Naive thymus-derived CD4-positive, alpha-beta T cell (primary cell): ENCODE measurements at places on chromosomes 7 and 10. TPM values are rescaled to one million over a fixed set of nuclear protein-coding genes. Genes with fewer than 3 reads are reported as not detected.

GRCh38 chr7:15778191-15778590 lies 91.7 kb upstream of the MEOX2 start:
- no peak for DNase-seq
- H3K27ac ChIP-seq: no peak overlapping the region
- no peaks in the 10 kb centered on the region for H3K36me3 ChIP-seq
- H3K27me3 ChIP-seq: no peaks in the 10 kb centered on the region
- no peak overlapping the region for H3K4me3 ChIP-seq

GRCh38 chr10:12051241-12051640 lies 8.6 kb upstream of the UPF2 start:
- H3K4me3 ChIP-seq: no peak overlapping the region
- H3K36me3 ChIP-seq: no peaks in the 10 kb centered on the region
- DNase-seq: no peak
- no peaks in the 10 kb centered on the region for H3K4me1 ChIP-seq
- H3K27ac ChIP-seq: no peak overlapping the region
- H3K27me3 ChIP-seq: no peaks in the 10 kb centered on the region

The MLXIPL gene
- not detected for total RNA-seq

The CC2D2B gene
- not detected for total RNA-seq

DNA sequence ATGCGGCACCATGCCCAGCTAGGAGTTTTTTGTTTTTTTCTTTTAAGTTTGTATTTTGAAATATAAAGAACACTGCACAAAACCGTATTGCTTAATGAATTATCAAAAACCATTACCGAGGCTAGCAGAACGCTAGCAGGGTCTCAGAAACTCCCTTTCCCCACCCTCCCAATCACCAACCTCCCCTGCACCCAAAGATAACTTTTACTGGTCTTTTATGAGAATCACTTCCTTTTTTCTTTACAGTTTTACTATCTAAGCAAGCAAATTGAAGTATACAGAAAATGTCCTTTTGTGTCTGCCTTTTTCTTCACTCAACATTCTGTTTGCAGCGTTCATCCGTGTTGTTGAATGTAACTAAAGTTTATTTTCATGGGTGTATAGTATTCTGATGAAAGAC lies 13.4 kb downstream of the HIP1 start:
- no peaks in the 10 kb centered on the region for H3K36me3 ChIP-seq
- H3K27ac ChIP-seq: no peak overlapping the region
- peaks cover 30% of the 10 kb centered on the region for H3K4me1 ChIP-seq

DNA sequence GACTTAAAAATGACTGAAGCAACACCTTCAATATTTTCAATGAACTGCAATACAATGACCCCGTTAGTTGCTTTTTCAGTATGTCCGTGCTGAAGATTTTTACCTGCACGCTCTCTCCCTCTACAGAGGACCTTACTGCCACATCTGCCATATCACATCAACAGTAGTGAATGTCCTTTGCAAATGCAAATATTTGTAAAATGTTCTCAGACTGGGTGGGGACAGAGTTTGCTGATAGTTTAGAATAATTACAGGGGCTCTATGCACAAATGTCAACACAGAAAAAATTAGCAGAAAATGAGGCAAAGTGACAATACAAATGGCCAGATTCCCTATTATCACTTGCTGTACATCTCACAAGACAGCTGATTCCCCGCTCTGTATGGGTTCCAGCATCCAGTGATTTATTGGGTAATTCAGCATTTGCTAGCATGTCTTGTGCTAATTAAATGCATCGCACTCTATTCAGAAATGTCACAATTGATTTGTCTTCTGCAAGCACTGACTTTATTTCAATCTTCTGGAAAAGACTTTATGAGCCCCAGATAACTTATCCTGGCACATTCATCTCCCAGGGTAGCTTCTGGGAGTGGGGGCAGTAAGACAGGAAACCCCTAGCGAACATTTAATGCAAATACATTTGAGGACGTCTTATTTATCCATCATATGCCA lies 69.1 kb upstream of the PTER start:
- no peak overlapping the region for H3K27ac ChIP-seq
- H3K4me1 ChIP-seq: no peaks in the 10 kb centered on the region
- DNase-seq: no peak
- no peaks in the 10 kb centered on the region for H3K27me3 ChIP-seq

DNA sequence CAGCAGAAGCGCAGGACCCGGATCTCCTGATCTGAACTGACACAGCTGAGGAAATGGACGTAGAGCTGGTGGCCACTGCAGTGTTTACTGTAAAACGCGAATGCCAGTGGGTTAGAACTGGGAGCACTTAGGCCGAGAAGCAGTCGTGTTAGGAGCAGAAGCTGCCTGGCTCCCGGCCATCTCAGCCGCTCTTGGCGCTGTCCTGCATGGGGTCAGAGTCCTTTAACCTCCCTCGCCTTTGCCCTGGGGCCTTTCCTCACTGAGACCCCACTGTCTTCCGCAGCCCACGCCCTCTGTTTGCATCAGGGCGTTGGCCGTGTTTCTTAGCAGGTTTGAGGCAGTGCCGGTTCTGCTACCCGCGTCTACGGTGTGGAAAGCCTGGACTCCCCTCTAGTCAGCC lies 24.6 kb downstream of the DYNC2I1 start:
- H3K27me3 ChIP-seq: no peaks in the 10 kb centered on the region
- H3K4me3 ChIP-seq: no peak overlapping the region
- H3K27ac ChIP-seq: no peak overlapping the region

The RADIL gene
- total RNA-seq: not detected

GRCh38 chr10:86355571-86356038 lies 11.0 kb downstream of the GRID1 start:
- no peaks in the 10 kb centered on the region for H3K27me3 ChIP-seq
- no peaks in the 10 kb centered on the region for H3K4me1 ChIP-seq
- DNase-seq: no peak
- no peak overlapping the region for H3K27ac ChIP-seq

DNA sequence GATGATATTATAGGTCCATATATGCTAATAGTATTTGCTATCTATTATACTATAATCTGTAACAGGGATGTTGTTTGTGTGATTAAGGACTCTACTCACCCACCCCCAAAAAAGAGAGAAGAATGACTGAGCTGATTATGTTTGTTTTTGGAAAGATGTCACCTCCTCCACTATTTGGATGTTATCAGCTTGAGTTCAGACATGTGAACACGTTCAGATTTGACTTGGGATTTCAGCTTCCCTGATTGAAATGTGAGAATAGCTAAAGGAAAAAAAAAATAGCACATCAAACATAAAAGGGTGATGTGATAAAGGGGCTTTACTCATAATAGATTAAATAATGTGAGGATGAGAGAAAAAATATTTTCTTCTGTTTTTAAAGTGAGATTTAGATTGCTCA lies 81.2 kb downstream of the VTI1A start:
- H3K27me3 ChIP-seq: no peaks in the 10 kb centered on the region
- no peak for DNase-seq
- no peak overlapping the region for H3K4me3 ChIP-seq
- no peaks in the 10 kb centered on the region for H3K36me3 ChIP-seq
- H3K27ac ChIP-seq: no peak overlapping the region

GRCh38 chr10:70772627-70773026 lies 12.6 kb downstream of the TBATA start:
- H3K27ac ChIP-seq: no peak overlapping the region
- no peak overlapping the region for H3K4me3 ChIP-seq
- DNase-seq: no peak
- no peaks in the 10 kb centered on the region for H3K36me3 ChIP-seq
- no peaks in the 10 kb centered on the region for H3K27me3 ChIP-seq

DNA sequence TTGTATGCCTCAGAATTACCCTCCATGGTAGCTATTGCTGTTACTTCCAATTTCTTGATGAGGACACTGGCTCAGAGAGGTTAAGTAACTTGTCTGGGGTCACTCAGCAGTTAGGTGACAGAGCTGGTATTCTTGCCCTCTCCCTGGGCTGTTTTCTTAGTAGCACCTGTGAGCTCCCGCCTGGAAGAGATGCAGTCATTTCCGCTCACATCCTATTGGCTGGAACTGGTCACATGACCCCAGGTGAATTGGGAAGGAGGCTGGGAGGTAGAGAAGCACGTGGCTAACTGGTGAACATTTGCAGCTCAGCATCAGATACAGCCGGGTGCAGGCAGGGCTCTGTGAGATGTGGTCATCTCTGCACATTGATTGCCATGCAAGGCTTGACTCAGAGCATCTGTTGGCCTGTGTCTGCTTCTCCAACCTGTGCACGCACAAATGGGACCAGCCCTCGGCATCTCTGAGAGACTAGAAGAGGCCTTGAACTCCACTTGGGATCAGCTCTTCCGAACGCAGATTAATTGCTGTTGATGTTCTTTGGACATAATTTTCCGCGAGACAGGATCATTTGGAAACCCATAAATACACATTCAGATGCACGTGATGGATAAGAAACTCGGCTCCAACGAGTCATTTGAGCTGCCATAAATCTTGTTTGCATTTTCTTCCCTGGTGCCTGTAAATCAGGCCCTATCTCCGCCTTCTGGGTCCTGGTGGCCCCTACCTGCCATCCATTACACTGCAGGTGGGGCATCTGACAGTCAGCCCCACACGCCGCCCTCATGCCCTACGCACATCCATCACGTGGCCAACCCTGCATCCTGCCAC lies 42.8 kb downstream of the MYL10 start:
- H3K4me3 ChIP-seq: no peak overlapping the region
- no peak overlapping the region for H3K27ac ChIP-seq
- H3K27me3 ChIP-seq: no peaks in the 10 kb centered on the region
- H3K36me3 ChIP-seq: no peaks in the 10 kb centered on the region
- H3K4me1 ChIP-seq: no peaks in the 10 kb centered on the region

The OPN4 gene
- not detected for total RNA-seq

The AKR1C4 gene
- total RNA-seq: not detected in 2 replicates

GRCh38 chr10:35192645-35193249 lies 66.1 kb downstream of the CREM start:
- H3K4me3 ChIP-seq: no peak overlapping the region
- no peak for DNase-seq
- H3K27me3 ChIP-seq: no peaks in the 10 kb centered on the region
- H3K27ac ChIP-seq: no peak overlapping the region

The TMEM196 gene
- not detected for total RNA-seq

The NPC1L1 gene
- total RNA-seq: 0.11 TPM
